ENCODE measurements at places on chromosomes 12 and 14.

GRCh38 chr12:104680070-104680469 is 223.3 kb downstream of the CHST11 start:
- DNase-seq = no peak

DNA sequence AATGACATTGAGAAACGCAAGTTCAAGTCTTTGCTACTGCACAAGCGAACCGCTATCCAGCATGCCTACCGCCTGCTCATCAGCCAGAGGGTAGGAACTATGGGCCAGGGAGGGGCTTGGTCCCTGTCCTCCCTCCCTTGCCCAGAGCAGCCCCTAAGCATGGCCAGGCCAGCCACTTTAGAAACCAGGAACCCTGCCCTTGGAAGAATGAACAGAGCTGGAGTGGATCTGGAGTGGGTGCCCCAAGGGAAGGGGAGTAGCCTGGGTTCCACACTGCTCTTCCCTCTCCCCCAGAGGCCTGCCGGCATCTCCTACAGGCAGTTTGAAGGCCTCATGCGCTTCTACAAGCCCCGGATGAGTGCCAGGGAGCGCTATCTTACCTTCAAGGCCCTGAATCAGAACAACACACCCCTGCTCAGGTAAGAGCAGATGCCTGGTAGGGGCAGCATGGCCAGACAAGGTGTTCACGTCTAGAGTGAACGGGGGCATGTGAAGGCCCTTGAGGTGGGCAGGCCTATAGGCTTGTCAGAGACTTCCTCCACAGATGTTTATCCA is 55.8 kb downstream of the TPCN1 start:
- no peak for DNase-seq

DNA sequence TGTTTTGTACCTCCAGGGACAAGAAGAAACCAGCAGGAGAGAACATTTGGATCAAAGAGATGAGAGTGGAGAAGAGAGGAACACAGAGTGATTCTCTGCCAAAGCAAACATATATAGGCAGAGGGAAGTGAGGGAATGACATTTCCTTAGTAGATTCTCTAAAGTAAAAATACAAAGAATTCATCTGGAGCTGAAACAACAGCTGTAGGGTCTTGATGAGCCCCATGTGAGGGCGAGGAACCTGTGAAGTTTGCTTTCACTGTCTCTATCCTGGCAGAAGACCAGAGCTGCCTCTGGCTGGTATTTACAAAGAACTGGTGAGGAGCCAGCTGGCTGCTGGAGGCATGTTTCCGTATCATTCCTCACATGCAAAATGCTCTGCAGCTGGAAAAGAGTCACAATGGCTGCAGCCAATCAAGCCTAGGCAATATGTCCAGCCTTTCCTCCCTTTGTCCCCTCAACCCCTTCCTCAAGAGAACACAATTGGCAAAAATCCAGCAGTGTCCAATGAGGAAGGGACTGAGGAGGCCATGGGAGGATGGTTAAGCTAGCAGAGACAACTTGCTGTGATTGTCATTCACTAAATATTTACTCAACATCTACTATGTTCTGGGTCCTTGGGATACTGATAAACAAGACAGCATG is 122.5 kb downstream of the PHLDA1 start:
- DNase-seq = no peak

DNA sequence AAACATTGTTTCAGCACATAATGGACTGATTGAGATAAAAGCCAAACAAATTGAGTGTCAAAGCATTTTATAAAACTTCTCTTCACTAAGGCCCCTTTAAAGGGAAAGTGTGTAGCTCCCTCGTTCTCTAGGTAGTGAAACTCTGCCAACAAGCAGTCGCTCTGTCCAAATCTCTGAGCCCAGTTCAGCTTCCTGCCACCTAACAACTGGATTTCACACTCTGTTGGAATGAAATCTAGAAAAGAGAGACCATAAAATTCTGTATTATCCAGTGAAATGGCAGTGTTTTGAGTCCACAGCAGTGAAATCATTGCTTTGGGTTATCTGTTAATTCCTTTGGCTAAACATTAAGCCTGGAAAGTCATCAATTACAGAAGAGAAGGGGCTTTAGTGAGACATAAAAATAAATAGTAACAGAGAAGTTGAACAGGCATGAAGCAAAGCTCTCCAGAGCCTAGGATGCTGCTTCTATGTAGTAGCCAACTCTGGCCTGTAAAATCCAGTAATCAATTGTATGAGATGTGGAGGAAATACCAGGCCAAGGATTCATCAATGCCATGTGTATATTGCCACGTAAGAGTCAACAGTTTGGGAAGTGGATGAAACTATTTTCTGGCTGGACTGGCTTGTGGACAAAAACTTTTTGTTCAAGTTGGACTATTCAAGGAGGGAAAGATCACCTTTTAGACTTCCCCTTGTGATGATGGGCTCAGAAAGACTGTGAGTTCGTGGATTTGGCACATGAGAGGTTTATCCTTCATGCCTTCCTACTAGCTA is 122.5 kb downstream of the WIF1 start:
- no peak for DNase-seq

DNA sequence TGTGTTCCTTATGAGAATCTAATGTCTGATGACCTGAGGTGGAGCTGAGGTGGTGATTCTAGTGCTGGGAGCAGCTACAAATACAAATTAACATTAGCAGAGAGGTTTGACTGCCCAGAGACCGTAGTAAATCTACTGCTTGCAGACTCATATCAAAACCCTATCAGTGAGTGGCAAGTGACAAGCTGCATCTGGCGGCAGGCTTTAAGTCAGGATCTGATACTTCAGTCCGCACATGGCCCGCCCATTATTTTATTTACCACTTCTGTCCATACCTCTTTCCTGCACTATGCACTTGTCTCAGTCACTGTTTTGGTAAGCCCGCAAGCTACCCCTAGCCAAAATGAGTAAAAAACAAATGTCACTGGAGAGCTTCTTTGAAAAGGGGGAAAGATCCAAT is 11.4 kb downstream of the CEP128 start:
- no peak for DNase-seq

All from effector CD4-positive, alpha-beta T cell (primary cell).